Heart right ventricle (tissue), 16 donors: ENCODE measurements at places on chromosomes 6 and 20.
A peak's percentile ranks its signal among the peaks of the same experiment; 100 is the strongest.

GRCh38 chr6:129475477-129476247 is 234.3 kb downstream of the ARHGAP18 start:
- no peak for DNase-seq
- H3K27ac ChIP-seq, result no peak overlapping the region
- peaks cover 18% of the 10 kb centered on the region for H3K4me1 ChIP-seq
- H3K4me3 ChIP-seq, result no peak overlapping the region
- H3K36me3 ChIP-seq, result peaks cover 72% of the 10 kb centered on the region

DNA sequence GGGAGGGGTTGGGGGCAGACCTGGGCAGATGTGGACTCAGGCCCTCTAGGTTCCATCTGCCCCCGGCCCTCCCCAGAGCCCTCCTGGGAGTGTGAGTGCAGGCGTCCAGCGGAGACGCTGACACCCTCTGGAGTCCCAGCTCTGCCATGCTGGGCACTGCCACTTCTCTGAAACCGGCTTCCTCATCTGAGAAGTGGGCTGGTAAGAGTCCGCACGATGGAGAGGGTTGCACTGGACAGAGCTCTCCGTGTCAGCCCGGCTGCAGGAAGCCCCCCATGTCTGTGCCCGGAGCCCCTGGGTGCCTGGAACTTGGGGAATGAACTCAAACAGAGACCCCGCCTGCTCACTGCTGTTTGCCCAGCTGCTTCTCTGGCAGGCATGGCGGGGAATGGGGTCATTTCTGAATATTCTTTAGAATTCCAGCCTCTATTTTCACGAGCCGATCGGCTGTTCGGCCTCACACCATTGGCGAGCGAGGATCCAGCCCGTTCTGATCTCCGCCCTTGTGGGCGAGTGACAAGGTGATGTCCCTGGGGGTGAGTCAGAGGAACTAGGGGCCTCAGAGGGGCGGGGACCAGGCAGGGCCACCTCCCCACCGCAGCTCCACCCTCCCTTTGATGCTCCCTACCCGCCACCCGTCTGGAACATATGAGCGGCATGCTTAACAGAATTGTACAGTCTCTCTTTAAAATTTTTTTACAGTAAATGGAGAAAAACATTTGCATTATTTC is 47.8 kb upstream of the GATA5 start:
- H3K4me3 ChIP-seq, result no peak overlapping the region
- no peaks in the 10 kb centered on the region for H3K4me1 ChIP-seq
- H3K27ac ChIP-seq, result no peak overlapping the region
- peaks cover 46% of the 10 kb centered on the region for H3K27me3 ChIP-seq

GRCh38 chr6:127457456-127458064 is 1.6 kb downstream of the KIAA0408 start:
- no peaks in the 10 kb centered on the region for H3K27me3 ChIP-seq
- peak overlapping the region; percentile 2 for H3K27ac ChIP-seq
- no peaks in the 10 kb centered on the region for H3K36me3 ChIP-seq
- H3K4me3 ChIP-seq, result no peak overlapping the region

GRCh38 chr6:133244519-133244918 is 3.4 kb downstream of the EYA4 start:
- no peak for DNase-seq
- H3K4me3 ChIP-seq, result no peak overlapping the region
- H3K27me3 ChIP-seq, result no peaks in the 10 kb centered on the region
- H3K4me1 ChIP-seq, result peaks cover 3% of the 10 kb centered on the region
- no peaks in the 10 kb centered on the region for H3K36me3 ChIP-seq
